ENCODE measurements at places on chromosomes 5 and 9.

- no peak for DNase-seq
These were observed 107.2 kb downstream of the ASTN2 start for GRCh38 chr9:117307701-117308100.

GRCh38 chr5:37448941-37449340 is 69.8 kb downstream of the WDR70 start:
- DNase-seq: no peak

DNA sequence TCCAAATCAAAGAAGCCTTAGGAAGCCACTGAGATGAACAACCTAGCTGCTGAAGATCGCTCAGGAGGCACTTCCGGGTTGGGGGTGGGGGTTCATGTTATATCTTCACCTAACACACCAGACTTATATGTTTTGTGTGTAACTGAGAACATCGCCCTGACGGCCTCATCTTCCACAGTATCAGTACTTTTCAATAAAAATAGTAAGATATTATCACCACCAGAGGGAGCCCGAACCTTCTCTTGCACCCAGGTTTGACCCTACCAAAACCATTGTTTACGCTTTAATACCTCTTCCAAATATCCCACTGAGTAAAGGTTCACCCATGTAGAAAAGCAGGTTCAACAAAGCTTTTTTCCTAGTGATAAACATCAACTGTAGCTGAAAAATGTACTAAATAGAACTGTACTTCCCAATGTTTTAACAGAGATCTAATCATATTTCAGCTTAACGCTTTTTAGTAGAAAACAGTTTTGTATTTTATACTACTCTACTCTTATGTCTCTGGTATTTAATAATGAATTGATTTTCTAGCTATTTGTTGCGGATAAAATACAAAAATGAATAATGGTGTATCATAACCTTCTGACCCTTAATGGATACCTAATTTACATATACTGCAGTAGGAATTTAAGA is 244.0 kb downstream of the EPB41L4A start:
- DNase-seq: no peak

- no peak for DNase-seq
These were observed 21.0 kb downstream of the SNX30 start for GRCh38 chr9:112771359-112772214.

DNA sequence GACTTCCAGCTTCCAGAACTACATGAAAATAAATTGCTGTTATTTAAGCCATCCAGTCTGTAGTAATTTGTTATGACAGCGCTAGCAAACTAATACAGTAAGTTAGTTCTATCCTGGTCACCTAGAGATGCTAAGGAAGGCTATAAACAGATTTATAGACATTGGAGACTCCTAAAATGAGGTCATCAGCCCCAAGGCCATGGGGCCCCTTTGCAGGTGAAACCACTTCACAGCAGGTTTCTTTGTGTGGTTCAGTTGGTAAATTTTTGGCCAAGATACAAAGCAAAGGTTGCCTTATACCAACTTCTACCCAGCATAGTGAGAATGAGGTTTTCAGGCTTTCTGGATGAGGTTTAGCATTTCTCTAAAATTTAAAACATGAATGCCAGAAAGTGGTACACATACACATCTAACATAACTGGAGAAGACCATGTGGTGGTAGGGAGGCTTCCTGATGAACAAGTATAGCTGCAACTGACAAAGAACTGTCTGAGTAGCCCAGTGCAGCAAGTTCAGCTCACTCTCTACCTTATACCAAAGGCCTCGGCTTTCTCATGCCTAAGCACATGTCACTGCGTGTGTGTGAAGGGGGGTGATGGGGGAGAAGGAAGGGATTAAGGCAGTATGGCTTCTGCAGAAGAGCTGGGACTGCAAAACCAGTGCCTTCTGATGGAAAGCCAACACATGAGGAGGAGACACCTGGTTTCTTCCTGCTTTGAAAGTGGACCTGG is 264.6 kb upstream of the TAS2R1 start:
- no peak for DNase-seq

- no peak for DNase-seq
These were observed 535.8 kb downstream of the CYLC2 start for GRCh38 chr9:103530934-103531333.

DNA sequence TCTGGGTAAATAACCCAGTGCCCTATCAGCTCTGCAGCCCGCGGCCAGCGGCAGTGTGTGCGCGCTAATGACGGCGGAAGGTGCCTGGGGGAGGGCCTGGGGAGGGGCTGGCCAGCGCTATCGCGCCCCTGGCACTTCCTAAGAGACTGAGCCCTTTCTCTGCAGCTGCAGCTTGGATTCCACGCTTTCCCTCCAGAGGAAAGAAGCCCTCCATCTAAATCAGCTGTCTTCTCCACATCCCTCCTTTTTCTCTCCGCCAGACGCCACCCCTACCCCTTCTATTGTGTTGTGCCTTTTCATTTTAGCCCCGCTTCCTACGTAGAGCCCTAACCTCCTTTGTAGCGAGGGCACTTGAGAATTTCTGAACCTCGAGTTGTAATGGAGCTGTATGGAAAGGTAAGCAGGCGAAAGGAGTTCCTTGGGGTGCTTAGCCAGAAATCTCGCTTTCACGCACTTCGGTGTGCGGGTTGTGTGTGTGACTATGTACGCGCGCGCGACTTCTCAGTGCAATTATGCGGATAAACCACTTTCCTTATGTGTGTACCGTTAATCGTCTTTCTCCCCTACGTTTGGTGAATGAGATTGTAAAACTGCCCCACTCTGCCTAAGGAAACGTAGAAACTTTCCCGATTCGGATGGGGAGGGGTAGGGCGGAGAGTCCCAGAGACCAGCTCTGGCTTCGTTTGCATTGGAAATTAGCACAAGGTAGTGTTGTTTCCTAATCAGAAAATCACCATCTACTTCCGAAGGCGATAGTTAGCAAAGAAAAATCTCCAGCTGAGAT is 664 bp upstream of the RAB3C start:
- no peak for DNase-seq

DNA sequence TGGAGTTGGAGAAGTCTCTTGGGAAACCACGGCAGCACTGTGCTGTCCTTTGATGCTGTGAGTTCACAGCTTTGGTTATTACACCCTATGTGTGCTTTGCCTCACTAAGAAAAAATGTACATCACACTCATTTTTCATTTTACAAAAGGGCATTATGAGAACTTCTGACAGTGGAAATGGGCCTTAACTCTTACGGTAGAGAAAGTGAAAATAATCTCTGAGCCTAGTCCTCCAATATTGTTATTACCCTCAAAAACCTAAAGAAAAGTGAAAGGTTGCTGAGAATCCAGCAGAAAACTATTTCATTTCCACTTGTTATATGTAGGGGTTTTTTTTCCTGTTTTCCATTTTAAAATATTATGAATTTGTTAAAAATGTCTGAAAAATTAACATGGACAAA is 8.2 kb upstream of the OR13D1 start:
- DNase-seq: no peak

DNA sequence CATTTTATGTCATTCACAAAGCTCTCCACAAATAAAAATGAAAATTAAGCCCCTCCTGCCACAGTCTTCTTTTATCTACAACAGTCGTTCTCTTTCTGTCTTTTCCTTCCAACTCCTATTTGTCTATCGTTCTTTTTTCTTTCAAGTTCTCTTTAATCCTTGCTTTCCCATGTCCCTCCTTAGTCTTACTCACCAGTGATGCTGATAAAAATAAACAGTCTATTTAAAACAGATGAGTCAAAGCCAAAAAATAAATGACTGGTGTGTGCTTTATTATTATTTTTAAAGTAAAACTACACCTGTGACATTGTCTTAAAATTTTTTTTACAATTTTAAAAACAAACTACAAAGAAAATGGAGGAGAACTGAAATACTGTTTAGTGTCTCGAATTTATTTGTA is 137.1 kb upstream of the TMEM161B start:
- DNase-seq: no peak

DNA sequence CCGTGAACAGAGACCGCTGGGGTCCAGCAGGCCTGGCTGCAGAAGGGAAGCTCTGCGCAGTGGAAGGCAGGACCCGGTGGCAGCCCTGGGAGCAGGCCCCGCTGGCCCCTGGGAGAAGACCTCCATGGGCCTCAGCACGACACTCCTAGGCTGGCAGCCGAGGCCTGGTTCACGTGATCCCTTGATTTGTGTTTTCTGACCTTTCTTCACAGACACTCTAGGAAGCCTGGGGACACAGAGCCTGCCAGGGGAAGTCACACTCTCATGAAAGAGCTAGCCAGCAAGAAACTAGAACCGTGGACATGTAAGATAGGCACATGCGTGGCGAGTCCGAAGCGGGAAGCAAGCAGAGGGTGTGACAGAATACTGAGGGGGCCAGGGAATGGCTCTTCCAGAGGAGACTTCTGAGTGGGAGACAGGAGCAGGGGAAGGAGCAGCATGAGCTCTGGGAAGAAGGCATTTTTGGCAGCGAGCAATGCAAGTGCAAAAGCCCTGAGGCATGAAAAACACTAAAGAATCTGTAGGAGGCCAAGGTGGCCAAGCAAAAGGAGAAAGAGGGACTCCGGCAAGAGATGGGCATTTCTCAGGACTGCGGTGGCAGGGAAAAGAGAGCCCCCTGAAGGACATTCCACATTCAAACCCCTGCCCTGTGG is 26.6 kb upstream of the IL17B start:
- DNase-seq: no peak

GRCh38 chr9:101508211-101508610 is 25.4 kb upstream of the RNF20 start:
- no peak for DNase-seq

DNA sequence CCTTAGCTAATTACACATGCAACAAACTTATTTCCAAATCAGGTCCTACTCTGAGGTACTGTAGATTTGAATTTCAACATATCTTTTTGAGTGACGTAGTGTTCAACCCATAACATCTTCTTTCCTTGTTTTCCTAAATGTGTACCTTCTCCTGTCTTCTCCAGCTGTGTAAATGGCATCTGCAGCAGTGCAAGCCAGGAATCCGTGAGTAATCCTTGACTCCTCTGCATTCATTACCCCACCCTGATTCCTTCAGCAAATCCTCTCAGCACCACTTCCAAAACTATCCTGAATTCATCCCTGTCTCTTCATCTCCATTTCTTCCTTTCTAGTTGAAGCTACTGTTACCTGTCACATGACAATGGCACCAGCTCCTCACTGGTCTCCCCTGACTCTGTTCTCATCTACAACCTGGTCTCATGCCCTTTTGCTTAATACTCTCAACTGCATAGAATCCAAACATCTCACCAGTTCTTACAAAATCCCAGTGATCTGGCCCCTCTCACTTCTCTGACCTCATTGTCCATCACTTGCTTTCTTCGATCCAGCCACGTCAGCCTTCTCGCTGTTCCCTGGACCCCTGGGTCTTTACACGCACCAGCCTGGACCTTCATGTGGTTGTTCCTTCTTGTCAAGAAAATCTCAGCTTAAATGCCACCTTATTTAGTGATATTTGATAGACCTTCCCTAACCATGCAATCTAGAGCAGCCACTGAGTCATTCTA is 14.6 kb upstream of the TRAF1 start:
- DNase-seq: no peak
